ENCODE measurements at places on chromosomes 11 and 22. TPM values are rescaled to one million over a fixed set of nuclear protein-coding genes. Genes with fewer than 3 reads are reported as not detected.

CHEK2 gene
- total RNA-seq, result 29.9 TPM

ACRV1 gene
- 0.21 TPM for total RNA-seq

ISX gene
- total RNA-seq, result 0.21 TPM

MGAT3 gene
- total RNA-seq, result 38.5 TPM

PARVG gene
- 95.7 TPM for total RNA-seq

CNTF gene
- total RNA-seq, result 2.1 TPM

DCDC1 gene
- total RNA-seq, result not detected

MUC5AC gene
- not detected for total RNA-seq

- no peak for DNase-seq
Observed at GRCh38 chr22:45484742-45485141, 17.9 kb upstream of the FBLN1 start.

- DNase-seq, result peak; percentile 51
Observed at GRCh38 chr11:62542750-62543567, 3.6 kb downstream of the AHNAK start.

- DNase-seq, result no peak
Observed at GRCh38 chr11:35178873-35179272, 39.9 kb downstream of the CD44 start.

DNA sequence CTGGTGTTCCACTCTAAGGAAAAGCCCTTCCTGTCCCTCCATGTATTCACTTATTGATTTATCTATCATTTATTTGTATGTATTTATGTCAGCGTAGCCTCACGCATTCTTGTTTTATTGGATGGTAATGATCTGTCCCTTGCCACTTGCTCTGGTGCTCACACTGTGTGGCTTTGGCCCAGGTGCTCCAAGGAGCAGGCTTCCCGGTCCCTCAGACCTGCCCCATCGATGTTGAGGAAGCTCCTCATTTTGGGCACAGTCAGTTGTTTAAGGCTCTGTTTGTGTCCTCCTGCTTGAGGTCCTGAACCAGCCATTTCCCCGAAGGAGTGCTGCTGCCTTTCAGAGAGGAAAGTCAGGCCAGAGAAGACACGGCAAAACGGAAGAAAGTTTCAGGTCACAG lies 1485.4 kb downstream of the TBC1D22A start:
- no peak for DNase-seq

GRCh38 chr11:2268729-2269600 lies 1.4 kb downstream of the ASCL2 start:
- no peak for DNase-seq

DNA sequence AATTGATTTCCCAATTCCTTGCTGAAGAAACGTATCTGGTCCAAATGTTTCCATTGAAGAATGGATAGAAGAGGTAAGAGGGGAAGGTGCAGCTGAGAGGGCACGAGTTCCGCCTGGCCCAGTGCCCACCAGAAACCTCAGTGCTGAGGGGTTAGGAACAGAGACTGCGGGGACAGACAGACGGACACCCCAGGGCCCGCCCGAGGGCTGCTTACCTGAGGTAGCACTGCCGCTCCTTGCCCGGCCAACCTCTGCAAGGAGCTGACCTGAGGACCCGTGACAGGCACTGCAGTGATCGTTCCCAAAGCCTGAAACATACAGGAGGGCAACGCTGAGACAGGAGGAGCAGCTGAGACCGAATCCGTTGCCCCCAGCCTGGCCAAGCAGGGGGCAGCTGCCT lies 89.6 kb downstream of the PHF21B start:
- no peak for DNase-seq

DNA sequence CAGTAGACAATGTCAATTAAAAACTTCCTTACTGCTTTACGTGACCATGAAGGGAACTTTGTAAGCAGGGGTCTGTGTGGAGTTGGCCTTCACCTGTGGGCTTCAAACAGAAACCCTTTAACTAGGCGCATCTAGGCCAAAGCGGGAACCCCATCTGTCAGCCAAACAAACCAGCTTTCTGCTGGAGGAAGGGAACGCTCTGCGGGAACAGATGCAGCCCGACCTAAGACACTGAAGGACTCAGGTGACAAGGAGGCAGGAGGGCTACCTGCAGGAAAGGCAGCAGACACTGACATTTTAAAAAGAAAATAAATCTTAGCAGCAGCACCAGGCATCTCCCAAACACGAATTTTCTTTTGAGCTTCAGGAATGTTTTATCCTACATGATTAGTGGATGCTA lies 78.4 kb downstream of the CADM1 start:
- DNase-seq, result no peak

DNA sequence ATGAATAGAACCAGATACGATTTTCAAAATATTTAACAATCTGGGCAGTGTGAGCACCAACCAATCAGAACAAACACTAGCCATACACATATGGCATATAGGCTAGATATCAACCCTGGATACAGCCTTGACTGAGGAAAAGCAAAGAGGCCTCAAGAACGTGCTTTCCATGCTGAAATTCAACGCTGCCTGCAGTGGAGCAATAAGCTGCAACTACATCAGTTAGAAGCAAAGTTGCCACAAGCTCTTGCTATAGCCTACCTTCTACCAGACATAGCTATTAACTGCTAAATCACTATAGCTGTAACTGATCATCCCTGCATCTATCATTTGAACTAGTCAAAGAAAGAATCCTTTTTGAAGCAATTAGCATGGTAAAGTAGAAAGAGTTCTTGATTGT lies 42.5 kb downstream of the DENND5A start:
- no peak for DNase-seq

DNA sequence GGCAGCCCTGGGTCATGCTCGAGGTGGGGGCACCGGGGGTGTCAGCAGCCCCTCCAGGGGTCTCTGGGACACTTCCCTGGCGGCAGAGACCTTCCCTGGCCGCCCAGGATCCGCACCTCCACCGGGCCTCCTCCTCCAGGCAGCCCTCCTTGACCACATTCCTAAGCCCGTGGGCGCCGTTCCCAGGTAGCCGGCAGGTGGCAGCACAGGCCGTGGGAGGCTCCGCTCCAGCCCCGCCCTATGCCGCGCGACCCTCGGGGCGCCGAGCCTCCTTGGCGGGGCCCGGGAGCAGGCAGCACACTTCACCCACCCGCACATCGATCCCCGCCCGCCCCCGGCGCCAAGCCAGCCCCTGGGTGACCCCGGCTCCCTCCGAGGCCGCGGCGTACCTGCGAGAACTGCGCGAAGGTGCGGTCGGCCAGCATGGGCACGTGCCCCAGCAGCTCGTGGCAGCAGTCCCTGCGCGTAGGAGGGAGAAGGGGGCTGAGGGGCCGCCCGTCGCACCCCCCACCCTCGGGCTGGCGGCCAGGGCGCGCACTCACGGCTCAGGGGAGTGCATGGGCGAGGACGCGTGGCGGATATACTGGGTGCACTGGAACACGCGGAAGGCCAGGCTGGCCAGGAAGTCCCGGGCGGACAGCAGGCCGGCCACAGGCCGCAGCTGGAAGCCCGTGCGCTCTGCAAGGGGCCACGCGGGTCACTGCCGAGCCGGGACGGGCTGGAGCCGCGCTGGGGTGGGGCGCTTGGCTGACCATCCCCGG lies 5.3 kb upstream of the INS start:
- DNase-seq, result no peak

DNA sequence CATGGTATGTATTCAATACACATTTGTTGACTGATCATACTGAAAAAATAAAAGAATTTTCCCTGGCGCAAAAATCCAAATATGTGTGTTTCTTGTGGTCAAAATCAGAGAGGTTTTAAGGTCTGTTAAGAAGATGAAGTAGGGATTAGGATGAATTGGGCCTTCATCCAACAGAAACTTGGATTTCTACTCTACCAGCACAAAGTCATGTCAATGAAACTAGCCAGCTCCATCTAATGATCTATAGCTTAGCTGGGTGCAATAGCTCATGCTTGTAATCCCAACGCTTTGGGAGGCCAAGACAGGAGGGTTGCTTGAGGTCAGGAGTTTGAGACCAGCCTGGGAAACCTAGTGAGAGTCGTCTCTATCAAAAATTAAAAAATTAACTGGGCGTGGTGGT lies 65.5 kb downstream of the USP35 start:
- DNase-seq, result no peak

GRCh38 chr11:36037031-36037430 lies 93.2 kb downstream of the LDLRAD3 start:
- no peak for DNase-seq

DNA sequence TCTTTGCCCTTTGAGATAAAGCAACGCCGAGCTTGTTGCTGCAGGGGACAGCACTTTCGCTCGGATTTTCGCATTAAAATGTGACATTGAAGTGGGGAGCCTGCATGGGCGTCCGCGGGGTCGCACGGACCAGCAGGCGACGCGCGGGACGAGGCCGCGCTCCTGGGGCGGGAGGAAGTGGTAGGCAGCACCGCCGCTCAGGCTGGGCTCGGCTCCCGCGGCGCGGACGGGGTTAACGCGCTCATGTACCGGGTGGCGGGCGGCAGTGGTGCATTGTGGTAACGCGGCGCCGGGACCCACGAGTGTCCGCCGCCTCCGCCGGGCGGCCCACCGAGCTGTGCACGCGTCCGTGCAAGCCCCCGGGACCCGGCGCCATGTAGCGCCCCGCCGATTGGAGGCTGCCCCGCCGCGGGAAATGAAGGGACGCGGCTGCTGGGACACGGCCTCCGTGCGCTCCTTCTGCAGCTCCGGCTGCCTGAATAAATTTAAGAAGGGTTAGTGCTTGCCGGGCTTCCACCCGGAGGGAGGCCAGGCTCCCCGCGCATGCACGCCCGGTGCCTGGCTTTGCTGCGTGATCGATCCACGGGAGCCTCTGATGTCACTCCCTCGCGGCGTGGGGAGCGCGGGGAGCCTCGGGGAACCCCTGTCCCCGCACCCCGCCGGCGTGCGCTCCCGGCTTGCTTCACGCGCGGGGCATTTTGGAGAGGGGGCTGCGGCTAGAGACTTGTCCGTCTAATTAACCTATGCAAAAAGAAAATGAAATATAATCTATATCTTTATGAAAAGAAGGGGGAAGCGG lies 127.7 kb downstream of the OSBP2 start:
- no peak for DNase-seq

DNA sequence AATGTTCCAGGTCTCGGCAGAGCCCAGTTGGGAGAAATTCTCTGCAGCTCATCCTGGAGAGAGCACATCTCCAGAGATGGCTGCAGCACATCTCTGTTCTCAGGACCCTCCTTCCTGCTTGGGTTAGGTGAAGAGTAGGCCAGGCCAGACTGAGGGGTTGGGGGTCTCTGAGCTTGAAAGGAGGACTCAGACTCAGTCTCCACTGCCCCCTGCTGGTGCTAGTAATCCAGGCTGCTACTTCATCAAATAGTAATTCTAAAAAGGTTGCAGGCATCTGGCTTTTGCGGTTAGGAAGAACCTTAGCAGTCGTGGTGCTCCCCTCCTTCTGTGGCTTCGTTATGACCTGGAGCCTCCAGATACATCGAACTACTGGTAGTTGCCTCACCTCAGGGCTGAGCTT lies 9.7 kb downstream of the TUB start:
- DNase-seq, result no peak

- no peak for DNase-seq
Observed at GRCh38 chr11:95506777-95507176, 275.8 kb upstream of the SESN3 start.

GRCh38 chr22:26835929-26836528 lies 178.6 kb downstream of the MIAT start:
- no peak for DNase-seq

DNA sequence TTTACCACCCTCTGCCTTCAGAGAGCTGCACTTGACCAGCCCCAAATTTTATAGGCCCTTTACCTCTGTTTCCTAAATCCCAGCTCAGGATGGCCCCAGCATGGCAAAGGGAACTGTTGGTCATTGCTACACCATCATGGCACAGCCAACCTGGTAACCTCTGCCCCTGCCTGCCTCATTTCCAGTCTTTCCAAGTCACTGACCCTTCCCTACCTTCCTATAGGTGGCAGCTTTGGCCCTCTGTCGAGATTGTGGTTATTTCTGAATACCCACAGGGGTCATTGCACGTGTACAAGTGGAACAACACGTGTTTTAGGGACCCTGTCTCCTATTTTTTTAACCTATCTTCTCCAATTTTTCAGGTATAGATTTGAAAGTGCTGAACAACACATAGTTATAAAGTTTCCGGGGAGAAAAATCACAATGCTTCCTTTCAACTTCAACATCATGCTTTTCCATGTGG lies 2.8 kb downstream of the GALNT18 start:
- no peak for DNase-seq

GRCh38 chr22:30201945-30202344 lies 44.6 kb downstream of the LIF start:
- no peak for DNase-seq

DNA sequence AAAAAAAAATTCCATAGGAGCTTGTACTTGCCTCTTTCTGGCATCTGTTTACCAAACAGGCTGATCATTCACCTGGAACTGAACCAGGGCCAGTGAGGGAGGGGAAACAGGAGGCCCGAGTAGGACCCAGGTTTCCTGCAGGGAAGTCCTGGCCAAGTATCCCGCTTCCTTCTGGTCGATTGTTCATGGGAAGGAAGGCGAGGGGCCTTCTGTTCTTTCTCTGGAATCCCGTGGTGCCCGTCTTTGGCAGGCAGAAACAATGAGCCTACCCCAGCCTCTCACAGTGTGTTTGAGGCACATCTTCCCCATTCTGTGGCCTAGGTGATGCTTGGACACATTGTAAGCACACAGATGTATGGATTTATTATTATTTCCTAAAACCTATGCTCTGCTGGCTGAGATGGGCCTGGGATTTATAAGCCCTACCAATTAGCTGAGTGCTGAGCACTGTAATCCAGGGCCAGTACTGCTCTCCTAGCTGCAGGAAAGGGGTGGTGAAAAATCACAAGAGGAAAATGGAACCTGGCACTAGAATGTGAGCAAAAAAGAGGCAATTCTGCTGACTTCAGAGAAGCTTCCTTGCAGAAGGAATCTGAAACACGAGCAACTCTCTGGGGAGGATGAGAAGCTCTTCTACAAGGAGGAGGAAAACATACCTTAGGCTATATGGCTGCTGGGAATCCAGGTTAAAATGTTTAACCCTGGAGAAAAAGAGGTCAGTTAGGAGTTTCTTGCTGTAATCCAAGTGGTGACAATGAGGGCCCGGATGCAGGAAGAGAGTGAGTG lies 53.5 kb downstream of the PRR5L start:
- no peak for DNase-seq

- DNase-seq, result no peak
Observed at GRCh38 chr11:1130276-1131032, 27.3 kb upstream of the MUC5AC start.
